ENCODE measurements at places on chromosomes 12 and 14.

DNA sequence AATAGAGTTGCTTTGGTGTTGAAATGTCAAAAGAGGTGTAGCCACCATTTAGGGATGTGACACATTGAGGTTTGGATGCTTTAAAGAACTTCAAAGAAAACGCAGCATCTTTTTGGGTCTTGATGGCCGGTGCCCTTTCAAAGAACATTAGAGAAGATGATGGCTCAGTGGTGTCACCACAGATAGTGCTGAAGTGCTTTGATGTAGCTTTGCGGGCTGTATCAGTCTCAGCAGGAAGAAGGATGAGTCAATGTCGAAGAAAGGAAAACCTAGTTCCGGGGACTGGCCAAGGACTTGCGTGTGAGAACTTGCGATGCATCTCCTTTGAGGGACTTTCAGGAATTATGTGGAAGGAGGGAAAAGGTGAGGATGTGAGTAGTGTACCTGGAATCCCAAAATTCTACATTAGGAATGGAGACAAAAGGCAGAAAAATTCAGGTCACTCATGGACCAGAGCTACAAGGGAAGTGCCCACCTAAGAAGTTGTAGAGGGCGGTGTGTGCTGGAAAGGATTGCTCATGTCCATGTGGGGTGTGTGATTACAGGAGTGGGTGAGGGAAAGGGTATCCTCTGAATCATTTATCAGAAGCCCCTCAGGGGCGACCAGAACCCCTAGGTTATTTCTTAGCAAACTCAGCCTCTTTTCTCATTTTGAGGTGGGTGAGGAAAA is 39.7 kb upstream of the GZMB start:
- DNase-seq, result peak; percentile 77

DNA sequence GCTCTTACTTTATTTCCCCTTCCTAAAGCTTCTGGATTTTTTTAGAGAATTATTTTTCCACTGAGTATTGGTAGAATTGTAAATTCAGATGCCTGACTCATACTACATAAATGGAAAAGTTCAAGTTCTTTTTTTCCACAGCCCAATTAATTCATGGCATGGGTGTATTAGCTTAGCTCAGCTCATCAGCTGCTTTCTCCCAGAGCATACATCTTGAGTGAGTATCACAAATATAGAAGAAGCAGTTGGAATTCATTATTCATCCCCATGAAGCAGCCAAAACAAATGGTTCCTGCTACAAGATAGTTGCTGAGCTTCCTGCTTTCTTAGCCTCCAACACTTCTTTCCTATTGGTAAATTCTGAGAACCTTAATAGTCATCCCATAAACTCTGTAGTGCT is 105.1 kb downstream of the C12orf50 start:
- no peak for DNase-seq

DNA sequence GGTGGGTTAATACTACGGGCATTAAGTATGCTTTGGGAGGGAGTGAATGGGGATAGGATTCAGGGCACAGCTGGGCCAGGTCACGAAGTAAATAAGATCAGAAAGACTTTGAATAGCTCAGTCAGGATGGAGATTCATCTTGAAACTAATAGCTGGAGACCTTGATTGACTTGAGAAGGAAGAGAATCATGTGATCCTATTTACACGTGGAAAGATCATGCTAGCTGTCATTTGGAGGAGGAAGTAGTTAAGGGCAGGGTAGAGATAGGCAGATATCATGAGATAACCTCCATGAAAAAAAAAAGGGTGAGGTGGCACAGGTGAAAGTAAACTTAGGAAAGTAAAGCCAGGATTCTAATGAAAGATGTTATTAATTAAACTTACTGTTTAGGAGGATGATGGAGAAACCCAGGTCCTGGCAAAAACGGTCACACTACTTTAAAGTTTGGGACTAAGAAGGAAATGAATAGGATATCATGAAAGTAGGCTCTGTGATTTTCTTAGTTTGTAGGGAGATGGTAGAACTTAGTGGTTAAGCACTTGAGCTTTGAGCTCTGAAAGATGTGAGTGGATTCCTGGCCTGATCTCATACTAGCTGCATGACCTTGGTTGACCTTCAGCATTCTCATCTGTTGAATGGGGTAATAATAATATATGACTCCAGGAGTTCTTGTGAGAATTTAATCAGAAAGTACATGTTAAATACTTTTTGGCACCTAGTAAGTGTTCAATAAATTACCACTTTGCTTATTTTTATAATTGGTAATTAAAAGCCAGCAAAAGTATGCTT is 439.0 kb downstream of the NRXN3 start:
- no peak for DNase-seq

- DNase-seq, result peak; percentile 43
Measured at GRCh38 chr14:76908834-76909233, 82.6 kb downstream of the LRRC74A start.

- DNase-seq, result no peak
Measured at GRCh38 chr14:79920180-79920692, 291.1 kb downstream of the DIO2 start.

GRCh38 chr12:31874961-31875608 is 84.1 kb upstream of the RESF1 start:
- peak; percentile 73 for DNase-seq
